C1 segment of cervical spinal cord (tissue), 14 donors: ENCODE measurements at places on chromosomes 7 and 10.
A peak's percentile ranks its signal among the peaks of the same experiment; 100 is the strongest.

GRCh38 chr7:128032605-128033235 lies 1.5 kb upstream of the LRRC4 start:
- peak; percentile 75 for DNase-seq

DNA sequence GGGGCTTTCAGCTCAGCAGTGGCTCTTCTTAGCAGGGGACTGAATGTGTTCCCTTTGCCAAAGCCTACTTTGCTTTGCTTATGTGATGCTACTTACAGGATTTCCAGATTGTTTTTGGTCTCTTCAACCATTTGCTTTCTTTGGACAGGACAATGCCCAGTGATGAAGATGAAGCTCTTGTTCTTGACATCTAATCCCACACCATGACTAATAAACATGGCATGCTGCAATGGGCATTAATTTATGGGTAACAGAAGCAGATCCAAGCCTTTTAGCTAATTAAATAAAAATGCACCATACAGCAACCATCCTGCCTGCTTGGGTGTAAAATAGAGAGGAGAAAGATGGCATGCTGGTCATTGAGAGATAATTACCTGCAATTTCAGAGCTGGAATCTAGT lies 175.5 kb upstream of the ITGB1 start:
- no peak for DNase-seq

DNA sequence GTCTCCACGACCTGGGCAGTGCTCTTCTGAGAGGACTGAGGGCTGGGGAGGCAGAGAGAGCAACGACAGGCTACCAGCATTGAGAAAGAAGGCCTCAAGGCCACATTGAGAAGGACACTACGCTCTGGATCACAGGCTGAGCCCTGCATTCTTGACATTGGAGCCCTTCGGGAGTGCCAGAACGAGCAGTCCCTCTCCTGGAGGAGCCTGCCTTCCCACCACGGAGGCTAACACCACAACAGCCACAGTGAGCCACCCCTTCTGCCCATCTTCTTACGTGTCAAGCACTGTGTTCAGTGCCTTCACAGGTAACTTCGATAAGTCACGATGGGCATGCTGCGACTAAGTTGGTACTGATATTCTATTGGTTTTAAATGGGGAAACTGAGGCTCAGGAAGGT lies 267.8 kb downstream of the RPS24 start:
- no peak for DNase-seq

DNA sequence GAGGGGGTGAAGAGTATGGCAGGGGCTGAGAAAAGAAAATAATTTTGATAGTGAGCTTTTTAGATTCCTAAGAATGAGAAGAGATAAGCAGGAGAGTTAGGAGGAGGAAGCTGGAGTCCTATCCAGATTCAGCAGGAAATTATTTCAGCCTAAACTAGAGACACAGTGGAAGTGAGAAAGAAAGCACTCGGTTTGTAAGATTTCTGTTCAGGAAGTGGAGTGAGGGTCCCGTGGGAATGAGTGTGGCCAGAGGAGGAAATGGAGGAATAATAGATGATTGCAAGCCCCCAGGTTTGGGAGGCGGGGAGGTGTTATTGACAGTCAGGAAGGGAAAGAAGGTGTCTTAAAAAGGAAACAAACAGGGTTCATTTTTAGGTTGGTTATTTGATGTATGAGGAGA lies 84.8 kb upstream of the NRP1 start:
- DNase-seq: no peak

GRCh38 chr10:118541718-118542117 lies 53.7 kb downstream of the PRLHR start:
- DNase-seq: no peak

DNA sequence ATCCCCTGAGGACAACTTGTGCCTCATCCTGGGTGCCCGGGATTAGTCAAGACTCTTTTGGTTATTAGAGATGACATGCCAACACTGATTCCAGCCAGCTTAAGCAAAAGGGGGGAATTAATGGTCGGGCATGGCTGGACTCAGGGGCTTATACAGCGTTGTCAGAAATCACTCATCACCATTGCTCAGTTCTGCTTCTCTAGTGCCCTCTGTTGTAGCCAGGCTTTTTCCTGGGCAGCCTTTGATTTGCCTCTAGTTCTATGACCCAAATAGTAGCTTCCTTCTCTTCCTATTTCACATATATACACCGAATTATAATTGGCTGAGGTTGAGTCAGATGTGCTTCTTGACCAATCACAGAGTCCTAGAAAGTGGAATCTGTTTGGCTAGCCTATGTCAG lies 192.0 kb upstream of the HABP2 start:
- no peak for DNase-seq

GRCh38 chr7:985915-986741 lies 3.1 kb downstream of the CYP2W1 start:
- no peak for DNase-seq

DNA sequence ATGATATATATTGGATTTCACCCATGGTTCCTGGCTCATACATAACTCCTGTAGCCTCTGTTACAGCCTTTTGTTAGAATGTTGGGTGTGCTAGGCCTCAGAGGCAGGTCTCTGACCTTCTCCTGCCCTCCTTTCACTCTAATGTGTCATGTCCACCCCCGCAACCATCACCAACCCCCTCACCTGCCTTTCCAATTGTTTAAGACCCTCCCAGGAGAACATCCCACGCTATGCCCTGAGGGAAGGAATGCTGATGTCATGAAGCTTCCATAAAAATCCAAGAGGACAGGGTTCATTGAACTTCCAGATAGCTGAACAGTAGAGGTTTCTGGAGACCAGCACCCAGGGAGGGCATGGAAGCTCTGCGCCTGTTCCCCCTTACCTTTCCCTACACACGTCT lies 30.8 kb upstream of the C10orf67 start:
- DNase-seq: no peak

DNA sequence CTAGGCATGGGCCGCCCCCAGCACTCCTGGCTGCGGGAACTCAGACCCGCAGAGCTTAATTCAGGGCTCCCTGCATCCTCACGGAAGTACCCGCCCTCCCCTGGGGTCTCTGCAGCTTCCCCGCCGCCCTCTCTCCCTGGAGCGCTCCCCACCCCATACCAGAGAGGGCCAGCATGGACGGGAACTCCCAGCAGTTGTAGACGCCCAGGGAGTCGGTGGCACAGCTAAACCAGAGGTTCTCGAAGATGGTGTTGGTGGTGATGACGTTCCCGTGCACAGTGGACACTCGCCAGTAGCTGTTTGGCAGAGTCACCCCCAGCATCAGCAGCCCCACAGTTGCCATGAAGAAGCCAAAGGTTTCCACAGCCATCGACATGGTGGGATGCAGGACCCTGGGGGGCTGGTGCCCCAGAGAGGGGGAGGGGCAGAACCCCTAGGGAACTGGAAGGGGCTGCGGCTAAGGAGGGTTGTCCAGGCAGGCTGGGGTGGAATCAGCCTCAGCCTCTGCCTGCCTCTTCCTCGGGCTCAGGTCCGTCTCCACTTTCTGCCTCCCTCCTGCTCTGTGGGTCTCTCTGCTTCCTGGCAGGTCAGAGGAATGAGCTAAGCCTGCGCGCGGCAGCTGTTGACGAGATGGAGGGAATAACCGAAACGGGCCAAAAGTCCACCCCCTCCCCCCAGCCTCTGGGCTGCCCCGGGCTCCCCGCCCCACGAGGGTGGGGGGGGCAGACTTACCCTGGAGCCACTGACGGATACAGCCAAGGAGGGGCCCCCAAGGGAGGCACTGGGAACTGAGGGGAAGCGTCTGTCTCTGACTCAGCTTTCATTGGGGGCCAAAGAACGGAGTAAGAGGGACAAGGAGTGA lies at the start of gene CLDN15:
Gene CLDN15 (minus strand): TSS at position 597 of the 862 bp plus-strand sequence. CDS start 221 bp downstream, at position 376.
- DNase-seq: peak; percentile 76

DNA sequence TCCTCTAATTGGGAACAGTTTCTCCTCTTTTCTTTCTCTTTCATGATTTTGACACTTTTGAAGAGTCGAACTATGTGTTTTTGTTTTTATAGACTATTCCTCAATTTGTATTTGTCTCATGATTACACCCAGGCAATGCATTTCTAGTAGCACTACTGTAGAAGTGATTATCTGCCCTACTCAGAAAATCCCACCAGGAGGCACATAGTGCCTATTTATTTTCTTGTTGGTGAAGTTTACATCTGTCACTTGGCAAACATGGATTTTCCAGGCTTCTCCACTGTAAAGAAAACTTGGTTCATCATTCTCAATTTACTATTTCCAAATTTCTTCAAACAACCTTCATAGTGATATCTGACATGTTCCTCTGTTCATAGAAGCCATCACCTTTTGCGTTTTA lies 893.9 kb downstream of the CCSER2 start:
- no peak for DNase-seq

DNA sequence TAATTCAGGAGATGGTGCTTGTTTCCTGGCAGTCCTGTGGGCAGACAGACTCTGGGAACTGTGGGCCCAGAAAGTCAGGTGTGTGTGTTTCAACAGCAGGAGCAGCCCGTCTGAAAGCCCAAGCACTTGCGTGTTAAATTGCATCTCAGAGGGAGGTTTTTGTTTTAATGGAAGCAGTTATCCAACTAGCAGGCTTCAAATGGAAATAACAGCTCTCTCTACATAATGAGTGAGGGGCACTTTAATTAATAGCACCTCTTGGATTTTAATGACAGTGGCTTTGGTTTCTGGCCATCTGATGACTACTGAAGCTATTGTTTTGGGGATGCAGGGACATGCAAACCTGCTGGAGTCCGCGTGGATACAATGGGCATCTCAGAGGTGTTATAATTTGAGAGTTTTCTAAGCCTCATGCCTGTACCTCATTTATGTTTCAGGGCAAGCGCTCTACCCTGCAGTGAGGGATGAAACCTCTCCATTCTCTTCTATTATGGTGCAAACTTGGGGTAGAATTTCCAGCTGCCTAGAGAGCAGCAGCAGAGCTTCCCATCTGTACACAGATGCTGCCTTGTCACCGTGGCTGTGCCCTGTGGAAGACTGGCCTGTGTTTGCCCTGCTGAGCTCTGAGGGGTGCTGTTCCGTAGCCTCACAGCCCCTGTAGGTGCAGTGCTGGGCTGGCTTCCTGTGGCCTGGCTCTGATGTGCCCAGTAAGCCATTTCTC lies 206.6 kb upstream of the GPR26 start:
- DNase-seq: no peak

DNA sequence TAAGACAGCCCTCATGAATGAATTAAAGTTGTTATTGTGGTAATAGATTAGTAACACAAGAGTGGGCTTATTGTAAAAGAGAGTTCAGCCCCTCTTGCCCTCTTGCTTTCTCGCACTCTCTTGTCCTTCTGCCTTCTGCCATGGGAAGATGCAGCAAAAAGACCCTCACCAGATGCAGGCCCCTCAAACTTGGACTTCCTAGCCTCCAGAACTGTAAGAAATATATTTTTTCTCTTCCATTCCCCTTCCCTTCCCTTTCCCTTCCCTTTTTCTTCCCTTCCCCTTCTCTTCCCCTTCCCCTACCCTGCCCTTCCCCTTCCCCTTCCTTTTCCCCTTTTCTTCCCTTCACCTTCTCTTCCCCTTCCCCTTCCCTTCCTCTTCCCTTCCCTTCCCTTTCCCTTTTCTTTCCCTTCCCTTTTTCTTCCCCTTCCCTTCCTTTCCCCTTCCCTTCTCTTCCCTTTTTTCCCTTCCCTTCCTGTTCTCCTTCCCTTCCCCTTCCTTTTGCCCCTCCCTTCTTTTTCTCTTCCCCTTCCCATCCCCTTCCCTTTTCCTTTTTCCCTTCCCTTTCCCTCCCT lies 55.6 kb upstream of the TMEM248 start:
- no peak for DNase-seq

DNA sequence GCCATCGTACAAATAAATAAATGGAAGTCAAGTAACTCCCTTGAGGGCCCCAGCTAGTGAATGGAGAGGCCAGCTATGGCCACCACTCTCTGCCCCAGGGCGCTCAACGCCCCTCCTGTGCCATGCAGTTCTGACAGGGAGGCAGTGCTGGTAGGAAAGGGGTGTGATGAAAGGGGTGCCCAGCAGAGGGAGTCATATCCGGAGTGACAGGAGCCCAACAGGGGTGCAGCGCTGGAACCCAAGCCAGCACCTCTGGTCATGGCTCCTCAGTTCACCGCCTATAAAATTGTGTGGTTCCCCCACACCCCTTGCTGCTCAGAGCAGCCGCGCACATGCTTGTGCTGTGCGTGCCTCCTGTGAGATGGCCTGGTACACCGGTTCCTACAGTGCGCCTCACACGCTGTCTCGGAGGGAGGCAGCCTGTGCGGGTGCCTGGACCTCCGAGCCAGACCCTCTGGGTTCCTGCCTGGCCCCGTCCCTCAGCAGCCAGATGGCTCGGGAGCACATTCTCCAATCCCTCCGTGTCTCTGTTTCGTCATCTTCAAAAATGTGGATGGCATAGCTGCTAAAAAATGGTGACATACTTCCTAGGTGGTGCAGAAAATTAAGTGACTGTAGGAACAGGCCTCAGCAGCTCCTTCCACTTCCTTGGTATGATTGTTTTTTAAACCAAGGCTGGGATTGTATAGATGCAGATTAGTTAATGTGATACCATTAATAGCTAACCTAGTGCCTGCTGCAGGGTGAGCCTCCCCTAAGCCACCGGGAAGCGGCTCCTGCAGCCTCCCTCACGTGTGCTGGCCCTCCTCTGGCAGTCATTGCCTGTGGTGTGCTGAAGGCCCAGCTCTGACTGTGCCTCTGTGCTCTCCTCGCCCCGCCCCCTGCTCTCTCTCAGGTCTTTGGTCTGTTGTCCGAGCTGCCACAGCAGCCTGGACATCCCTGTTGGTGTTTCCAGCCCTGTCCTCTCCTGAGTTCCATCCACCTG lies 125.8 kb downstream of the EGFR start:
- no peak for DNase-seq

- no peak for DNase-seq
Measured at GRCh38 chr7:43450894-43451293, 132.0 kb upstream of the STK17A start.

GRCh38 chr10:126611303-126611702 lies 59.2 kb downstream of the C10orf90 start:
- no peak for DNase-seq

DNA sequence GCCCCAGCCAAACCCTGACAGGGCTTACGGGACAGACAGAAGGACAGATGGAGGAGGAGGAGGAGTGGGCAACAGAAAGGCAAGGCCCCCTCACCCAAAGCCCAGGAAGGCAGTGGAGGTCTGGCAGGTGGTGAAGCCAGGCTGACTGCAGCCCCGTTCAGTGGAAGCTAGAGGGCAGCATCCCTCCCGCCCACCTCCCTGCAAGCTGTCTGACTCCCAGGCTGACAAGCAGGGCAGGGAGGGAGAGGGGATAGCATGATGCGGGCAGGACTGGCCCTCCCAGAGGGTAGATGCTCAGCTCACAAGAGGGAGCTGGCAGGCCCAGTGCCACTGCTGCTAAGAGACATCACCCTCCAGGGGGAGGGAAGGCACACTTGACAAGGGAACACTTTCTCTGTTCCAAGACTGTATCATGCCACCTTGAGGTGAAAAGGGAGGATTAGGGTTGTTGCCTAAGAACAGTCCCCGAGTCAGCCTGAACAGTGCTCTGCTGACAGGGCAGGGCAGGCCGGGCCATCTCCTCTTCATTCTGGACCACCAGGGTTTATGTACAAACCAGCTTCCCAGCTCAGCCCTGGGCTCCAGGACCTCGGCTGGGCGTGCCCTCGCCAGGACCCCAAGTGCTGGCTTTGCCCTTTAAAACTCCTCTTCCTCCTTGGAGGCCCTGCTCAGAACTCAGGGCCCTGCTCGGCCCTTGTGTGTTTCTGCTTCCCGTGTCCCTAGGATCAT lies 61.8 kb downstream of the RASGEF1A start:
- no peak for DNase-seq

- DNase-seq: no peak
Measured at GRCh38 chr10:494149-494542, 195.3 kb downstream of the DIP2C start.
